ENCODE measurements at places on chromosomes 12 and 14.

GRCh38 chr14:82438436-82438835 is 904.8 kb upstream of the SEL1L start:
- DNase-seq, result no peak

GRCh38 chr14:105855893-105856675 is 329.7 kb downstream of the TMEM121 start:
- DNase-seq, result no peak

- no peak for DNase-seq
Observed at GRCh38 chr12:121427556-121428050, 27.7 kb downstream of the RNF34 start.

GRCh38 chr14:105471297-105471821 is 3.3 kb upstream of the CRIP2 start:
- no peak for DNase-seq

DNA sequence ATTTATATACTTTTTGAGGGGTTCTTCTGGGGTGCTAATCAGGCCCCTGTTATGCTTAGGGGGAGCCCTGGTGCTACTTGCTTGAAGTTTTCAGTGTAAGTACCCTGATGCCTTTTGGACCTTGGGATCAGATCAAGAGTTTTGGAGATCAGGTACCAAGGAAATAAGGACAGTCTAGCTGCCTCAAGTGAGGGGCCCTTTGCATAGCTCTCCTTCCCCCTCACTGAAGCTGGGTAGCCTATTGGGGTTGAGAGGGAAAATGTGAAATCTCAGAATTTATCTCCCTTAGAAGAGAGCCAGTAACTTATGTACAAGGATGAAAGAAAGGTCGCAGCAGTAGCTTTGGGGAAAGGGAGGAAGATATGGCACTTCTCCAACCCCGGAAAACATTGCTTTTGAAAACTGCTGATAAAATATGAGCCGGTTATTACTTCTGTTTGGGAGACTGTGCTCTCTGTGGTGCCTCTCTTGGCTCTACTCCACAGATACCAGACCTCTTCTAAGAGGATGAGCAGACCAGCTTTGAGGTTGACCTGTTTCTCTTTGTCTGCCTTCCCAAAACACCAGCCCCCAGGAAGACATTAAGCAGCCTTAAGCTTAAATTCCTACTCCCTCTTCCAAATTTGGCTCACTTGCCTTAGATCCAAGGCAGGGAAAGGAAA is 8.8 kb upstream of the AMHR2 start:
- no peak for DNase-seq

GRCh38 chr14:54728700-54729527 is 162.0 kb downstream of the SAMD4A start:
- DNase-seq, result no peak

DNA sequence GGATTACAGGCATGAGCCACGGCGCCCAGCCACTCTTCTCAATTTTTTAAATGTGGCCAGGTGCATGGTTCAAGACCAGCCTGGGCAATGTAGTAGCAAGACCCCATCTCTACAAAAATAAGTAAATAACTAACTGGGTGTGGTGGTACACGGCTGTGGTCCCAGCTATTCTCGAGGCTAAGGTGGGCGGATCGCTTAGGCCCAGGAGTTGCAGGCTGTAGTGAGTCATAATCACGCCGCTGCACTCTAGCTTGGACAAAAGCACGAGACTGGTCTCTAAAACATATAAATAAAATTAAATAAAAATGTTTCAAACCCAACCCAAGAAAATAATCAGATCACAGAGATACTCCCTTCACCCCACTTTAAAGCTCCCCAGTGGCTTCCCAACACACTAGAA is 8.9 kb downstream of the KDM2B start:
- no peak for DNase-seq

DNA sequence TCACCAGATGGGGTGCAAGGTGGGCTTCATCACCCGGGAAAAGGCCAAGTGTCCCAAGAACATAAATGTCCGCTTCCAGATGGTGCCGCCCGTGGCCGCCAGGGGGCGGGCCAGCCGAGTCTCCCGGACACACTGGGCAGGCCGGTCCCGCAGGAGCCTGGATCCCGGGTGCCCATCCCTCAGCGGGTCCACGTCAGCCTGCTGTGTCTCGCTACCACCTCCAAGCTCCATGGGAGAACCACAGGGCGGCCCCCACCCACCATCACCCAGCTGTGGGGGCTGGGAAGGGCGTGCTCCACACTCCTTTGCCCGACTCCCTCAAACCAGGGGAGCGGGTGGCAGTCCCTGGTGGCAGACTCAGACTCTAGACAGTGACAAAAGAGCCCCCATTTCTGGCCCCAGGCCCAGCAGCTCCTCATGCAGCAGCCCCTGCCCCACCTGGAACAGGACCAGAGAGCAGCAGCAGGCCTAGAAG is 22.0 kb upstream of the NUDT14 start:
- peak; percentile 88 for DNase-seq

- DNase-seq, result no peak
Observed at GRCh38 chr14:104472536-104473243, 106.9 kb upstream of the C14orf180 start.

GRCh38 chr14:73280903-73281302 is 43.6 kb downstream of the PAPLN start:
- DNase-seq, result no peak

- no peak for DNase-seq
Observed at GRCh38 chr12:62082448-62082847, 177.8 kb upstream of the USP15 start.

GRCh38 chr12:102573237-102573636 is 92.9 kb upstream of the IGF1 start:
- DNase-seq, result no peak

DNA sequence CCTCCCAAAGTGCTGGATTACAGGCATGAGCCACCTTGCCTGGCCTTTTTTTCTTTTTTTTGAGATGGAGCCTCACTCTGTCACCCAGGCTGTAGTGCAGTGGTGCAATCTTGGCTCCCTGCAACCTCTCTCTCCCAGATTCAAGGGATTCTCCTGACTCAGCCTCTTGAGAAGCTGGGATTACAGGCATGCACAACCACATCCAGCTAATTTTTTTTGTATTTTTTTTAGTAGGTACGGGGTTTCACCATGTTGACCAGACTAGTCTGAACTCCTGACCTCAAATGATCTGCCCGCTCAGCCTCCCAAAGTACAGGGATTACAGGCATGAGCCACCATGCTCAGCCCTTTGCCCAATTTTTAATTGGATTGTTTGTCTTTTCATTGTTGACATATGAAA is 58.0 kb downstream of the SINHCAF start:
- no peak for DNase-seq

DNA sequence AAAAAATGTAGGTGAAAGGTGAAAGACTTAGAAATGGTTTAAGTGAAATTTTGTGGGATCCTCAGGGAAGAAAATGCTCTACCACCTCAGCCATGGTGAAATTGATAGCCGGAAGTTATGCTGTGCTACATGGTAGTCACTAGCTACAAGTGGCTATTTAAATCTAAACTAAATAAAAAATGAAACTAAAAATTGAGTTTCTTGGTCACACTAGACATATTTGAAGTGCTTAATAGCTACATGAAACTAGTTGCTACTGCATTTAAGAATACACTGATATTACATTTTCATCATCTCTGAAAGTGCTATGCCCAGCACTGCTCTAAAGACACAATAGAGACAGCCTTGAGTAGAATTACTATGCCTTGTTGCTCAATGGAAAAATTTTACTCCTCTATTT is 10.3 kb upstream of the SLCO1B3 start:
- no peak for DNase-seq

DNA sequence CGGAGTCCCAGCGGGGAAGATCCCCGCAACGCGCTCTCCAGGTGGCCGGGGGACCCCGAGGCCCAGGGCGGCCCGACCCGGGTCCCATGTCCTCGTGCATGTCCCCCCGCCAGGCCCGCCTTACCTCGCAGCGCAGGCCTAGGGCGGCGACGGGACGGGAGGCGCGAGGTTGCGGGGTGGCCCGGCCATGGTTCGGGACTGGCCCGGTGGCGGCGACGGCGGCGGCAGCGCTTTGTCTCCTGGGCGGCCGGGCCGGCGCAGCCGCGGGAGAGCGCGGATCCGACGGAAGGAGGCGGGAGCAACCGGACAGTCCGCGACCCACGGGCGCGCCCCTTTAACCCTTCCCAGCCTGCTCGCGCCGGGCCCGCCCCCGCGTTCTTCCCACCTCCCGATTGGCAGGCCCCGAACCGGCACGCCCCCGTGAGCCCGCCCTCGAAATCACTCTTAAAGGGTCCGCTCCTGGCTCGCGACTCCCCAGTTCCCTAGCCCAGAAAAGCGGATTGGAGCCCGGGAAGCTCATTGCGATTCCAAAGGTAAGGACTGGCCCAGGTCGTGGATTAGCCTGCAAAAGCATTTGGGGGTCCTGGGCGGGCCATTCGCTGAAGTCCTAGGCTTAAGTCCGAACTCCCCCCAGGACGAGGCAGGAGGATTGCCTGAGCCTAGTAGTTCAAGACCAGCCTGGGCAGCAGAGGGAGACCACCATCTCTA is at the start of gene PHETA1:
PHETA1 (minus strand) TSS at position 308 of the 708 bp plus-strand sequence. CDS start 5,668 bp downstream, outside the sequence.
- DNase-seq, result peak; percentile 96

- no peak for DNase-seq
Observed at GRCh38 chr12:20822415-20822814, 11.9 kb downstream of the SLCO1B3 start.

DNA sequence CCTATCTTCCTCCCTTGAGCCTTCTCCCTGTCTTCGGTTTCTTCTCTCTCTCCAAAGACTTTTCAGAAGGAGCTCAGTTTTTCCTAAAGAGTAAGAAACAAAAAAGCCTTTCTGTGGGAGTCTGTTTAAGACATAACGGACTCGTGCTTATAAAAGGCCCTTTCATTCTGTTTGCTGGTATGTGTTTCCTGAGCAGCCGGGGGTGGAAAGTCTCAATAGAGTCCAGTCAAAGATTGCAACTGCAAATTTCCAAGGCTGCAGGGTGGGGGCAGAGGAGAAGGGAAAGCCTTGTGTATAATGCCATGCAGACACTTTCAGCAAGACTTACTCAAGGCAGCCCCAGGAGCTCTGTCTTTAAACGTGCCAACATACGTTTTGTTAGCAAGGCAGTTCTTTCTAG is 62.2 kb downstream of the GNG2 start:
- no peak for DNase-seq

- no peak for DNase-seq
Observed at GRCh38 chr14:64611358-64612020, 61.7 kb downstream of the PPP1R36 start.

GRCh38 chr12:121765573-121765972 is 27.9 kb downstream of the RHOF start:
- DNase-seq, result no peak

- no peak for DNase-seq
Observed at GRCh38 chr12:65597527-65597926, 226.8 kb upstream of the HMGA2 start.

DNA sequence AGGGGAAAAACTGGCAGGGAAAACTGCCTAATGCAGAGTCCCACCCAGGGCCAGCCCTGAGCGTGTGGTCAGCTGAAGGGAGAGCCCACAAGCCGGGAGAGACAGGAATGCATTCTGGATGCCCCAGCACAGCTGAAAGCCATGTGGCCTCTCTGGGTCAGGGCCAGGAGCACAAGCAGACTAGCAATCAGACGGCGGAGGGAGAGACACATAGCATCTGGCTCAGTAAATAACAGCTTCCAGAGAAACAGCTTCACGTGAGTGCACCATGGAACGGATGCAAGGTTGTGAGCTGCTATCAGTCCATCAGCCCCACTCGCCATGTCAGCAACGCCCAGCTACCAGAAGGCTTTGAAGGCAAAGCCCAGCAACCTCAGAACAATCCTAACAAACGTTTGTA is 28.2 kb upstream of the TMEM106C start:
- DNase-seq, result no peak

DNA sequence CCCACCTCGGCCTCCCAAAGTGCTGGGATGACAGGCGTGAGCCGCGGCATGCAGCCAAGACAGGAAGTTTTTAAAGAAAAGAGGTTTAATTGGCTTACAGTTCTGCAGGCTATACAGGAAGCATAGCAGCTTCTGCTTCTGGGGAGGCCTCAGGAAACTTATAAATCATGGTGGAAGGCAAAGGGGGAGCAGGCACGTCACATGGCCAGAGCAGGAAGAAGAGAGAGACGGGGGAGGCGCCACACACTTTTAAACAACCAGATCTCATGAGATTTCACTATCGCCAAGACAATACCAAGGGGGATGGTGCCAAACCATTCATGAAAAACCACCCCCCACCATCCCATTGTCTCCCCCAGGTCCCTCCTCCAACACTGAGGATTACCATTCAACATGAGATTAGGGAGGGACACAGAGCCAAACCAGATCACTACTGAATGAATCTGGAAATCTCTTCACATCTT is 14.1 kb downstream of the CCDC63 start:
- no peak for DNase-seq

GRCh38 chr12:20370014-20370386 is 1.7 kb downstream of the PDE3A start:
- DNase-seq, result peak; percentile 41

DNA sequence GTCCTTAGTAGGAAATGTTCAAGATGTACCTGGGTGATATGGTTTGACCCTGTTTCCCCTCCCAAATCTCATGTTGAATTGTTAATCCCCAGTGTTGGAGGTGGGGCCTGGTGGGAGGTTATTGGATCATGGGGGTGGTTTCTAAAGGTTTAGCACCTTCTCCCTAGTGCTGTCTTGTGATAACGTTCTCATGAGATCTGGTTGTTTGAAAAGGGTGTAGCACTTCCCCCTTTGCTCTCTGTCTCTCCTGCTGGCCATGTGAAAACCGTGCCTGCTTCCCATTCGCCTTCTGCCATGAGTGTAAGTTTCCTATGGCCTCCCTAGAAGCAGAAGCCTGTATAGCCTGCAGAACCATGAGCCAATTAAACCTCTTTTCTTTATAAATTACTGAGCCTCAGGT is 353.0 kb upstream of the SFSWAP start:
- DNase-seq, result no peak

- no peak for DNase-seq
Observed at GRCh38 chr12:16062611-16063010, 151.5 kb downstream of the DERA start.

- DNase-seq, result no peak
Observed at GRCh38 chr14:34347683-34348082, 114.4 kb downstream of the SPTSSA start.

DNA sequence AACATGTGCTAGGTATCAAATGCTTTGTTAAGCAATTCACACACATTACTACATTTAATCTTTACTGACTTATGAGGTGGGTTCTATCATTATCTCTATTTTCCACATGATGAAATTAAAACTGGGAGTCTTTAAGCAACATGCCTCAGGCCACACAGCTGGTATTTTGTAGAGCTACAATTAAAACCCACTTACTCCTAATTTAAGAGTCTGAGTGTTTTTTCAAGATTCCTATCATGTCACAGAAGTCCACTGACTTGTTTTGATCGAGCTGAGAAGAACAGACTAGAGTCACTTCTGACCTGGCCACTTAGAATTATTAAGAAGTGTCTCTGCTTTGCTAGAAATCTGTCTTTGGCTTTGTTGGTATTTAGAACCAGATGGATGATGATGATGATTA is 670.7 kb downstream of the NRXN3 start:
- DNase-seq, result no peak

GRCh38 chr12:87198181-87198580 is 831.0 kb downstream of the C12orf50 start:
- DNase-seq, result no peak

GRCh38 chr12:96454396-96454795 is 35.0 kb upstream of the CFAP54 start:
- DNase-seq, result no peak

All from lower lobe of right lung (tissue), 2 donors.